ENCODE measurements at places on chromosomes 13 and 19.

GRCh38 chr19:18682807-18683108 is 722 bp upstream of the CRTC1 start:
- no peak for DNase-seq

- no peak for DNase-seq
Observed at GRCh38 chr19:35291916-35292315, at the start of gene MAG. Gene MAG, plus strand, starts transcription at chr19:35292161. Its CDS starts 3,248 bp downstream, at chr19:35295409.

DNA sequence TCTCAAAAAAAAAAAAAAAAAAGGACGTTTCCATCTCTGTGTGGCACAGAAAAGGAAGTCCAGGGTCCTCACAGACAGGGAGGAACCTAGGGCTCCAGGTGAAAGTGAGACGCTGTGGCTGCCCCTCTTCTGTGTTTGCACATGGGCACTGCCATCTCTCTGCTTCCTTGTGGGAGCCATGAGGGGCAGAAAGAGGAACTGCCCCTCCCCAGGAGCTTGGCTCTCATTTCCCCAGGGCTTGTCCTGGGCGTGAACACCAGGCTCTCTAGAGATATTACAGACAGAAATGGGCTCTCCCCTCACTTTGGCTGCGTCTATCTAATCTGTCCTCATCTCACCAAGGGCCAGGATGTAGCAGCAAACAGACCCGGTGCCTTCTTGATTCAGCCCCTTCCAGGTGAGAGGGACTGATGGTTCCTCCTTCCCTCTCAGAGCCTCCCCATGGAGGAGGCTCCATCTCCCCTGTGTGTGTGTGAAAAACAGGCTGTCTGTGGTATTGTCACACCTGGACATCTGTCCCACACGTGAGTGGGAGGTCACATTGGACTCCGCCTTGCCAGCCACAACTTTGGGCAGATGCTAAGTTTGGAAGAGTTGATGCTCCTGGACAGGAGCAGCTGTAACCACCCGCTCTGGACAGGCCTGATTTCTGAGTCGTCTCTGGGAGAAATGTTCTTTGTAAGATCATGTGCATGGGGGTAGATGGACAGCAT is 840 bp upstream of the LILRA4 start:
- no peak for DNase-seq

DNA sequence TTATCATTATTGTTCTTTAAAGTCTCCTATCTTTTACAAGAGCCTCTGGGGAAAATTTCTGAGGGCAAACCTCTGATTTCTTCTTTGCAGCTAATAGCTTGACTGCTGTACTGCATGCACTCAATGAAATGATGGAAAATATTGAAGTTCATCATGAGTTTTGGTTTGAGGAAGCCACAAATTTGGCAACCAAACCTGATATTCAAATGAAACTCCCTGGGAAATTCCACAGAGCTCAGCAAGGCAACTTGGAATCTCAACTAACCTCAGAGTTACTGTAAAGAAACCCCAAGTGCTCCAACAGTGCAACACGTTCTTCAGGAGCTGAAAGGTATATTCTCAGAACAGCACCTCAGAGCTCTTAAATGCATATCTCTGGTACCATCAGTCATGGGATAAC is 14.2 kb upstream of the RNF6 start:
- DNase-seq: no peak

GRCh38 chr19:2084993-2085720 is 11.0 kb downstream of the MOB3A start:
- peak; percentile 94 for DNase-seq

- no peak for DNase-seq
Observed at GRCh38 chr13:35500144-35500543, 23.7 kb upstream of the MAB21L1 start.

GRCh38 chr13:90055121-90055520 is 1292.4 kb upstream of the MIR17HG start:
- DNase-seq: no peak

DNA sequence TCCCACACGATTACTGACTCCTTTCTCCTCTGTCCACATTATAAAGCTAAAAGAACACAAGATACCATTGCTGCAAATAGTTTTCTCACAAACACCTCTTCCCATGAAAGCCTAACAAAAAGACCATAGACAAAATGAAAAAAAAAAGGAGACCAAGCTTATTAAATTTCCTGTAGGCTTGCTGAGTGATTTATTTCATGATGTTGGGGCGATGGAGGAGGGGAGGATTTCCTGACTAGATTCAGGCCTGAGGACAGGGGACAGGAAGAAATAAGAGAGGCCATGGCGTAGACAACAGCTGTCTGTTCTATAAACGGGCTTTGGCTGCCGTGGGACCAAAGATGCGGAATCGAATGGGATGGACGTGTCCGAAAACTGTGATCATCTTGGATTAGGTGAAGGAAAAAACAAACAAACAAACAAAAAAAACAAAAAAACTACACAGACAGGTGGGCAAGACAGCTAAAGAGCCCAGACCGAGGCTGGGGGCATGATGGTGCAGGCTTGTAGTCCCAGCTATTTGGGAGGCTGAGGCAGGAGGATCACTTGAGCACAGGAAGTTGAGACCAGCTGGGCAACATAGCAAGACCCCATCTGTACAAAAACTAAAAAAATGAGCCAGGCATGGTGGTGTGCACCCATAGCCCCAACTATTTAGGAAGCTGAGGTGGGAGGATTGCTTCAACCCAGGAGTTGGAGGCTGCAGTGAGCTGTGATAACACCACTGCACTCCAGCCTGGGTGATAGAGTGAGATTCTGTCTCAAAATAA is 5.3 kb downstream of the TMPRSS9 start:
- DNase-seq: no peak

GRCh38 chr13:72585254-72585653 is 142.2 kb downstream of the MZT1 start:
- no peak for DNase-seq

DNA sequence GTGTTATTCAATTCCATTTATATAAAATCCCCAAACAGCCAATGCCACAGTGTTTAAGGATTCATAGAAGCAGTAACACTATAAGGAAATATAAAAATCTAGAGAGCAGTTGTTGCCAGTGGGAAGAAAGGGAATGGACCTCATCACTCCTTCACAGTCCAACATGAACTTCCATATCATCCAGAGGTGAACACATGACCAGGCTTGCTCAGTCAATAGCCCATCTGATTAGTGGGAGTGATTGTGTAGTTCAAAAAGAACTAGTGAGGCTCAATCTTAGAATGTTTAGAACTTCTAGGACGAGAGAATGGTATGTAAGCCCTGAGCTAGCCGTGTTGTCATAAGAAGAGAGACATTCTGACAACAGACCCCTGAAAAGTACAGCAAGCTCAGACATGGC is 314.1 kb downstream of the LIG4 start:
- DNase-seq: no peak

DNA sequence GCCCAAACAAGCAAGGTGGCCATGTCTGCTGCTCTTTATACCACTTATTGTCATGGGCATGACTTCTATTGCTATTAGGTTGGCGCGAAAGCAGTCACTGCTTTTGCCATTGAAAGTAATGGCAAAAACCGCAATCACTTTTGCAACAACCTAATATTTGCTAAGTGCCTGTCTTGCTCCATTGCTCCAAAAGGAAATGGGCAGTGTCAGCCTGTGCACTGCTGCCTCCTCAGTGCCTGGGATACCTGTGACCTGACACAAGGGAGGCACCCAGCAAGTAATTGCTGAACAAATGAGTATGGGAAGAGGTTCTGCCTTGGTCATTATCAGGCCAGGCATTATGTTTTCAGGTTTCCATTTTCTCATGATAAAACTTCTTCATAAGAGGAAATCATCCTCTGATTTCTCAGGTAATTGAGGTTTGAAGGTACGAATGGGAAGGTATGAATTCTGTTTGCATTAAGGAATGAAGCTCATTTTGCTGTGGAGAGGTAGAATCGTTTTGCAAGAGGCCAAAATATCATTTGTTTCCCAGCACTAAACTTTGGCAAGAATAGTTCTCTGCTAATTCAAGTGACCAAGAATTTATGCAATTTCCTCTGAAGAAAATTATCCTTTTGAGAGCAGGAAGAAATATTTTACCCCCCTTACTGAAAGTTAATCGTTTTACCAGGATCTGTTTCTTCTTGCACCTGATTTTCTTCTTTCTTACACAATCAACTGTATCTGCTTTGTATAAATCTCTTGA is 128.4 kb upstream of the SPRY2 start:
- no peak for DNase-seq

DNA sequence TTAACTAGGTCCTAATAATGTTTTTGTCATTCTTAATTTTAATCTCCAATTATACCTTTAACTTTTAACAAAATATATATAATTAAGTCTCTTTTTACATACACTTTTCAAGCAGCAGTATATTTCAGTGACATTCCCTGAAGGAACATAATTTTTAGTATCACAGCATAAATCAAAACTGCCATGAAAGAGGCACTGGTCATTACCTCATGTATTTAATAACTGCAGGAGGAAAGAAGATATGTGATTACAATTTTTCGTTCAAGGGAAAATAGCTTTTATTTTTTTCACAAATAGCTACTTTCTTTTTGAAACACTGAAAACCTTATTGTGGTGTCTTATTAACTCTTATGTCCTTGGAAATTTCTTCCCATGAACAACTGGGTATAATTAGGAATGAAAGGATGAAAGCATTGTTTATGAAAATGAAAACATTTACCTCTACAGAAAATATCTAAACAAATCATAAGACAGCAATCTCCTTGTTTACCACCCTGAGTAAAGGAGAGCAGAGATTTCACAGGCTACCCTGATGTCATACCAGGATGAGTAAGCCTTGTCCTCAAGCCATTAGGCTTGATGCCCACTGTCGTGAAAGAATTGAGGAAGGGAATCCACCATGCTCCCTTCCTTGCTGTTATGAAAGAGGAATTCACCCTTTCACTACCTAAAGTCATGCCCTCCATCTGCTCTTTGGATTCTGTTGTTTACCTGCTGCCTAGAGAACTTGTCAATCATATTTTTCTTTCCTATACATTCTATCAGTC is 877.2 kb upstream of the PCDH20 start:
- DNase-seq: no peak

GRCh38 chr19:46970815-46971214 is 48.8 kb upstream of the NPAS1 start:
- no peak for DNase-seq

- no peak for DNase-seq
Observed at GRCh38 chr13:110779022-110779421, 65.5 kb downstream of the ING1 start.

DNA sequence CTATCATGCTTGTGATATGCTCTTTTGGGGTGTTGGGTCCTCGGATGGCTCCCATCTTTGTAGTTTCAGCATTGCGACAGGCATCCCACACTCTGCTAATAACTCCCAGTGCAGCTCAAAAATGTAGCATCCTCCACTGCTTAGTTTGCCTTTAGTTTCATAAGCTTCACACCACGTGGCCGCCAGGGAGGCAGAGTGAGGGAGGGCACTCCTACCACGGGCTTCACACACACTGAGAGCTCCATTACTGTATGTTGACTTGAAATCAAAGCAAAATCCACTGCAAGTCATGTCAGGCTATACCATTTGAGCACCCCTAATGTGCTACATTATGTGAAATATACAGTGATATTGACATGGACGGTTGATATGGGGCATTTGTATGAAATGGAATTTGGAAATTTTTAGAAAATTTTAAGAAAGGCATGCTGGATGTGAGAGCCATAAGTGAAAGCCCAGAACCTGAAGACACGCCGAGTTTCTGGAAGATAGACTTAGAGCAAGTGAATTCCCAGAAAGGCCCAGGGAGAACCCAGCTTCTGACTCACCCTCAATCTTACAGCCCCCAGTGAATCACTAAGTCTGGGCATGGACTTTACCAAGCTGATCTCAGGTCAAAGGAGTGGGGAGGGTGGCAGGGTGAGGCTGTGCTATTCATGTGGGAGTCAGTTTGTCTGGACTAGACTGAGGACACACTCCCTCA is 94.1 kb downstream of the HSPH1 start:
- DNase-seq: no peak

DNA sequence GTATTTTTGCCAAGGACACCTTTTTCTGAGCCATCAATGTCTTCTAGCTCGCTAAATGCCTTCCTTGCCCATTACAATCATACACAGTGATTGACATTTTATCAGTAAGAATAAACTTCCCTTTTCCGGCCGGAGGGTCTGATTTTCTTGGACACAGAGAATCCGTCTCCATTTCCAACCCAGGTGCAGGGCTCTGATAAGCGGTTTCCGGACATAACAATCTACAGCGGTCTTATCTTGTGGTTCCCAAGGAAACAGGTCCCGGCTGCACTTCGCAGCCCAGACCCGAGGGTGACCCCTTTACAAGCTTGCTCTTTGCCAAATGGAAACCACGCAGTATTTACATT is 5.1 kb upstream of the ZNF77 start:
- DNase-seq: no peak

- no peak for DNase-seq
Observed at GRCh38 chr13:61148691-61149315, 266.8 kb downstream of the PCDH20 start.

DNA sequence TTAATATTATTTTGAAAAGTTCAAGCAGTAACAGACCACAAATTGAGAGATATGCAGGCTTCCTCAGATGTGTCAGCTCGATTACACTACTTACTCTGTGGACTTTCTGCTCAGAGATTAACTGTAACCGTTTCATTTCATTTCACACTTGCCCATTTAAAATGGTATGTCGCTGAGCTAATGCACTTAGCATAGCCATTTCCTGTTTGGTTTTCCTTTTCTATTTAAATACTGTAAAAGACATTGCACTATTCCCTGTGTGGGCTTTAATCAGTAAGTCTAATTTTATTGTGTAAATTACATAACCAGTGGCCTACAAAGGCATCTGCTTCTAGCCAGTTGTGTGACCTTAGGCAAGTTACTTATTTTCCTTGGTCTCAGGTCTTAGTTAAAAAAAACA is 237.6 kb downstream of the LACC1 start:
- no peak for DNase-seq

DNA sequence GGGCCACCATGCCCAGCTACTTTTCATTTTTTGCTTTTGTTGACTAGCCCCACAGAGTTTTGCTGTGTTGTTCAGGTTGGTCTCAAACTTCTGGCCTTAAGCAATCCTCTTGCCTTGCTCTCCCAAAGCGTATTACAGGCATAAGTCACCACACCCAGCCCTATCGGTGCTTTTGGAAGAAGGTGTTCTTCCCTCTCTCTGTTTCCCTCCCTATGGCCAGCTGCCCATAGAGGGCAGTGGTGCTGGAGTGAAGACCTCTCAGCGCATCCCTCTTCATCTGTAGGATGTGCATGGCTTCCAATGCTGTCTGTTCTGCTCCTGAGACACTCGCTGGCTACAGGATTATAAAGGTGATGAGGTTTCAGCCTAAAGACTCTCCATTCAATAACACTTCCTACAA is 1.3 kb upstream of the CD22 start:
- no peak for DNase-seq

GRCh38 chr13:34056733-34057258 is 238.8 kb downstream of the RFC3 start:
- no peak for DNase-seq

GRCh38 chr19:3470500-3471128 is 9.7 kb downstream of the SMIM24 start:
- no peak for DNase-seq
